ENCODE measurements at places on chromosomes 1 and 21.

DNA sequence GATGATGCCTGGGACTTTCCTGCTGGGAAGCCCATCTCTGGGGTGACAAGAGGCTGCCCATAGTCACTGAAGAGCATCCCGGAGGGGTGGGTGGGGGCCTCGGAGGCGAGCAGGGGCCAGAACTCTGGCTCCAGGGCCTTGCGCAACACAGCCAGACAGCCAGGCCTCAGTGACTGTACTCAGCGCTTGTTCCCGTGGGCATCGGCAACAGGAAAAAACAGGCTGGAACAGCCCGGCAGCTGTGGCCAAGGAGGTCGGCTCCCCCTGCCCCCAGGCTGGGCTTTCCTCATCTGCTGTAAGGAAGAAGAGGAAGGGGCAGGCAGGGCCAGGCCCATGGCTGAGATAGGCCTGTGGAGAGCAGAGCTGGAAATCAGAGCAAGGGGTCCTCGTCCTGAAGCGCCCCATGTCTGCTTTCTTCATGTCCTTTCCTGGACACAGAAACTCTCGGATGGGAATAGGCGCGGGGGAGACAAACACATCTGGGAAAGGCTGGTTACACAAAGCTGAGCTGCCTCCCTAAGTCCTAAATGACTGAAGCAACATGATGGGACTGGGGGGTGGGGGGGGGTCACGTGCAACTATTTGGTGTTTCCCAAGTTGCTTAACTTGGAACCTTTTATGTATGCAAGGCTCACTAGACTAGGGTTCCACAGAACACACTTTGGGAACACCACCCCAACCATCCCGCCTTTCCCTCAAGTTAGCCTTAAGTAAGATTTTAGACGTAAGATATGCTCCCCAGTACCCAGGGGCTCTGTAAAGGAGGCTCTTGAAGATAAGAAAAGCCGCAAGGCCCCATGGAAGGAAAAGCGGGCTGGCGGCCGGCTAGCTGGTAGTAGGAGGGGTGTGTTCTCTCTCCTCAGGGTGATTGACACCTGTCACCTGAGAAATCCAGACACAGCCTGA lies 30.7 kb downstream of the HSPG2 start:
- DNase-seq: no peak

DNA sequence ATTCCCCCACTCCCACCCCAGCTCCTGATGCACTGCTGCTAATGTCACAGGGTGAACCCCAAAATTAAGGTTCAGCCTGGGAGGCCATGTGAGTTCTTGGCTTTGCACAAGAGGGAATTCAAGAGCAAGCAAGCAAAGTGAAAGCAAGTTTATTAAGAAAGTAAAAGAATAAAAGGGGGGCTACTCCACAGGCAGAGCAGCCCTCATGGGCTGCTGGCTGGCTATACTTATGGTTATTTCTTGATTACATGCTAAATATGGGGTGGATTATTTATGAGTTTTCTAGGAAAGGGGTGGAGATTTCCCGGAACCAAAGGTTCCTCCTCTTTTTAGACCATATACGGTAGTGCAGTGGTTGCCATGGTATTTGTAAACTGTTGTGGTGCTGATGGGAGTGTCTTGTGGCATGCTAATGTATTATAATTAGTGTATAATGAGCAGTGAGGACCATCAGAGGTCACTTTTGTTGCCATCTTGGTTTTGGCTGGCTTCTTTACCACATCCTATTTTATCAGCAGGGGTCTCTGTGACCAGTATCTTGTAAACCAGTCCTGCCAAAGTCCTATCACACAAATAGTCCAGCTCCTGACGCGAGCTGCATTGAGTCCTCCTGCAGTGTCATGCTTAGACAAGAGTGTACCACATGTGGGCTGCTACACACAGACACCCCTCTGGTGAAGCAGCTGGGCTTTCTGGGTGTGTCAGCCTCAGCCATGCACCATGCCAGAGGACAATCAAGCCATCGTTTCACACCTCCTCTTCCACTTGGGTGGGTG lies 46.4 kb upstream of the CSF1 start:
- DNase-seq: no peak

- DNase-seq: peak; percentile 17
These were observed 1.2 kb downstream of the LRP8 start for GRCh38 chr1:53326598-53327181.

- DNase-seq: no peak
These were observed 29.4 kb downstream of the UBIAD1 start for GRCh38 chr1:11302366-11302765.

DNA sequence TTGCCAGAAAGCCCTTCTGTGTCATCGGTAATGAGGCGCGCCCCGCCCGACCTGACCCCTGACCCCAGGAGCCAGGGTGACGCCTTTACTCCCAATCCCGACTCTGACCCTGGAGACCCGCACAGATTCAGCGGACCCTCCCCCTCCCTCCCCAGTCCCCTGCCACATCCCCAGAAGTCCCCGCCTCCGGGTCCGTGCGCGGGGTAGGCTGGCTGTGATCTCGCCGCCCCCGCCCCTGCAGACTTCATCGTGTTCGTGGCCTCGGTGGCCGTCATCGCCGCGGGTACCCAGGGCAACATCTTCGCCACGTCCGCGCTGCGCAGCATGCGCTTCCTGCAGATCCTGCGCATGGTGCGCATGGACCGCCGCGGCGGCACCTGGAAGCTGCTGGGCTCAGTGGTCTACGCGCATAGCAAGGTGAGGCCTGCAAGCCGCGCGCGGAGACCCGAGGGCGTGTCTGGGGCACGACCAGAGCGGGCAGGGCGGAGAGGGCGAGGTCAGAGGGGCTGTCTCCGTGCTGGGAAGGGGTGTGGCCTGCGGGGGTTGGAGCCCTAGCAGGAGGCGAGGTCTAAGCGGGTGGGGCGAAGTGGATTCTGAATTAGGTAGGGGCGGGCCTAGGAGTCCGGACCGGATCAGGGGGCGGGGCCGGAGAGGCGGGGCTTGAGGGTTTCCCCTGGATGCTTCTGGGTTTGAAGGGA lies 34.8 kb downstream of the KCNQ4 start:
- peak; percentile 84 for DNase-seq

DNA sequence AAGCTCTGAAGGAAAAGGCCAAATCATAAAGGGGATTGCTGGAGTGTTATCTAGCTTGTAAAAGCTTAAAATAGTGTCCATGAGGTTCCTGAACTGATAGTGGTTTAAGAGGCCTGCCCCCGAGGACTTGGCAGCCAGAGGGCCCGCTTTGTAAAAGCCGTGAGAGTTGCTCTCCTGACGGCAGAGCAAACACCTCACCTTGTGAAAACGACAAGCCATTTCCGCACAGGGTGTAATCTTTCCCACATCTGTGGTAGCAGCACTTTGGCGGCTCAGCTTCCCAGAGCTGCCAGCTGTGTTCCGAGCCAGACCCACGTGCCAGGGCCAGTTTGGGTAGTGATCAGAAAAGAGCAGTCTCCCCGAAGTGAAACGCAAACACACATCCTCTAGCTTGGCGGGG lies 37.0 kb downstream of the SERBP1 start:
- no peak for DNase-seq

DNA sequence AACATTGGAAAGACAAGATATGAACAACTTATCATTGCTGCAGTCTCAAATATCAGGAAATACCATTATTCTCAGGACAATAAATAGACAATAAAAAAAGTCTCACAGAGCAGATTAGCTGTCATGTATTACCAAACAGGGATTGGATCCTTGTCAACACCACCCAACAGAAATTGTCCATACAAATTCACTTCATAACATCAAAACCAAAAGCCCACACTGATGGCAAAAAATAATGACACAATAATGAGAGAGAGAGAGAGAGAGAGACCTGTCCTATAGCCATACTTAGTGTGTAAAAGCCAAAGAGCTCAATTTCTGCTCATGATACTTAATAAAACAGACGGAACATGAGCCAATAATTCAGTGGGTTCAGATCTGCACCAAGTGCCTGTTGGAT lies 96.5 kb downstream of the PPIAL4G start:
- no peak for DNase-seq

GRCh38 chr1:5910276-5910620 lies 82.0 kb downstream of the NPHP4 start:
- no peak for DNase-seq

DNA sequence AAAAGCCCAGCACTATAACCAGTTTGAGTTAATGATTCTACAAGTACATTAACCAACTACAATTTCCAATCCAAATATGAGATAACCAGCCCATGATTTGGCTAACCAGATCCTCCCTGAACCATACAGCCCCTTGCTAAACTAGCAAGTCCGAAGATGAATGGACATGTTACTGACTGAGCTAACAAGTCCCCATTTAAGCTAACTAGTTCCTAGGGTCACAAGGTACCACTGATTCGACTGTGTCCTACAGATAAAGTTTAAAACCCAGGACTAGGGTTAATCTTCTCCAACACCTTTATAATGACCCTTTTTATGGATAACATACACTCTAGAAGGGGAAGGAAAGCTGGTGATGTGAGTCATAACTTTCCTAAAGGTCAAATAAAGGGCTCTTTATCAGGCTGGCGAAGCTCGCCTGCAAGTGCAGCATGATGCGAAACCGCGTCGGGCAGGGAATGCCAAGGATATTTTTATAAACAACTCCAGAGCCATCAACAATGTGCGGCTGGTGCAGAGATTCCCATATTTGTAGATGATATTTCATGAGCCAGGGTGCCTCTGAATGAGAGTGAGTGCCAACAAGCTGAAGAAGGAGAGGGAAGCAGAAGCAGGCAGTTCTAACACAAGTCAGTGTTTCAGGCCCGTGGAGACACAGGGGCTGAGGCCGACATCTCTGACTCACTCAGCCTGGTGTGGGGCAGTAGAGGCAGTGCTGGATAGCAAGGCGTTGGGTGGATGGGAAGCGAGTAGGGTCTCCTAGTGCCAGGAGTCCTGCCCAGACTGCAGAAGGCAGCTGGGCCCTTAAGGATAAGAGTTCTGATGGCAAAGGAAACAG lies 75.6 kb upstream of the ROR1 start:
- DNase-seq: no peak

- no peak for DNase-seq
These were observed 4.3 kb upstream of the PIK3R3 start for GRCh38 chr1:46136711-46137110.

DNA sequence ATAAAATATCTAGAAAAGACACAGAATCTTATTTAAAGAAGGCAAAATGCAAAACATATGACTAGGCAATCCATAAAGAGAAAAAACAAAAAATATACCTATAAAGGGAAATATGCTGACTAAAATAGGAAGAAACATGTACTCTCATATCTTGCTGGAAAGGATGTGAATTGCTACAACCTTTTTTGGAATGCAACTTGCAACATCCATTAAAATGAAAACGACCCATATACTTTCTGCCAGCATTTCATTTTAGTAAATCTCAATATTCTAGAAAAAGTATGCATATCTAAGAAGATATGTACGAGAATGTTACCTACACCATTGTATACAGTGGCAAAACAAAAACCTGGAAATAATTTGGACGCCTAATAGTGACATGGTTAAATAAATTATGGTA lies 56.6 kb downstream of the EDEM3 start:
- no peak for DNase-seq

DNA sequence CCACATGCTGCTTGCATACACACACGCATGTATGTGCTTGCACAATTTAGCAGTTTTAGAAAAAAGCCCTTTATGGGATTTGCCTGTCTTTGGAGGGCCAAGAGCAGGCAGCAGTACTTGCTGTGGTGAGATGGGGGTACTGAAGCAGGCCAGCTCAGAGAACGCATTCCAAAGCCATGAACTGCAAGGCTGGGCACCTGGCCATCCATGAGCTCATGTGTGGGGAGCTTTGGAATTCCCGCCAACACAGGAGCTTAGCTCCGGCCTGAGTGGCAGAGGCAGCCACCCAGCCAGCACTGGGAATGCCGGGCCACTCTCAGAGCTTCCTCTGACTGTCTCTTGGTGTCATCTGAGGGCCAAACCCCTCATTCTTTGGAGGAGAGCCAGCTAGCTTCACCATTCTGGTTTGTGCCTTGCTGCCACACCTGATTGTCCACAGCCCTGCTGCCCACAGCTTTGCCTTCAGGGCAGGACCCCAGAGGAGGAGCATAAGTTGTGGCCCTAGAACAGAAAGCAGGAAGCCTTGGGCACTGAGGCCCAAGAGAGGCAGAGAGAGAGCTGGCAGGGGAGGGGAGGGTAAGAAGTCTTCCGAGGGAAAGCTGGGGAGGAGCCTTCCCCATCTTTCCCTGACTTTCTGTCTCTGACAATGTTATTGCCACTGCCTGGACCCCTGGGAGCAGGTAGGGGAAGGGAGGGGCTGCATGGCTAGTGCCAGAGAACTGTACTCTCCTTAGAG lies 92.1 kb upstream of the POU3F1 start:
- no peak for DNase-seq

DNA sequence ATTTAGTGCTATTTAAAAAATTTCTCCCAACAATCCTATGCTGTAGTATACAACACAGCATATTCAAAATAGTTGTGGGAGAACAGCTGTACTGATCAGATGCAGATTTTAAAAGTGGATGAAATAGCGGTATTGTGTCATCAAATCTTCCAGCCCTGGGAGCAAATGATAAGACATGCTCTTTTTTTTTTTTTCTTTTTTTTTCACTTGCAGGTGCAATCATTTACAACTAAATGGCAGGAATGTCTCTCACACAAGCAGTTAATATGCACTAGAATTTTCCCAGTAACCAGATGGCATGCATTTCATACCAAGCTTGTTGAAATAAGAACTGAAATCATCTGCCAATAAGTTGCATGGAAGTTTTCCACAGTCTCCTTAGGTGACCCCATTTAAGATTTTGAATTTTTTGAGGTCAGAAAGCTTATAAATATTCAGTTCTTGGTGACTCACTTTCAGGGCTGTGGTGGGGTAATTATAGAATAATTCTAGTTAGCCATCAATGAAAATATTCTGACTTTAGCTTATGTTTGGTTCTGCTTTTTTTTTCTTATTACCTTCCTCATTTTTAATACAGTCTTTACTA lies 623.9 kb upstream of the NR5A2 start:
- no peak for DNase-seq

DNA sequence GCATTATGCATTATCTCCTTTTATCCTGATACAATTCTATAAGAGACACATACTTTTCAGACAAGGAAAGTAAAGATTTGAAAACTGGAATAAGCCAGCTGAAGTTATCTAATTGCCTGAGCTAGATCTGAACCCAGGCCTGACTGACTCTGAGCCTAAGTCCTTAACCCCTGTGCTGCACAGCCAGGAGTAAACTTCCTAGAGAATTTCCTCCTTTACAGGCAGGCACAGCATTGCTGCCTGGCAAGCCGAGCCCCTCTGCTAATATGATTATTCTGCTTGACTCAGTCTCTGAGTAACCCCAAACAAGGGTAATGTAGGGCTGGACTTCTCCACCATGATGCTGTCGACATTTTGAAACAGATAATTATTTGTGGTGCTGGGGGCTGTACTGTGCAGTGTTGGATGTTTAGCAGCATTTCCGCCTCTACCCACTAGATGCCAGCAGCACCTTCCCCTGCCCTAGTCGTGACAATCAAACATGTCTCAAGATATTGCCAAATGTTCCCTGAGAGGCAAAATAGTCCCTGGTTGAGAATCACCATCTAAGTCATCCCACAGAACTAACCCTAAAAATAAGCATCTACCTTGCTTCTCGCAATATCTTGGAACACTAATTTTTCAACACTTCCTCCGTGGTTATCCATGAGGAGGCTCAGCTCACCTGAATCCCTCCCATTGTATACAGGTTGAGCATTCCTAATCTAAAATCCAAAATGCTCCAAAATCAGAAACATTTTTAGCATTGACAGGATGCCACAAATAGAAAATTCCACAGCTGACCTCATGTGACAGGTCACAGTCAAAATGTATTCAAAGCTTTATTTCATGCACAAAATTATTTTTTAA lies 18.5 kb downstream of the CAMK1G start:
- DNase-seq: peak; percentile 28

Data from CD4-positive, alpha-beta memory T cell (primary cell).